ENCODE measurements at places on chromosomes 6 and 20.

DNA sequence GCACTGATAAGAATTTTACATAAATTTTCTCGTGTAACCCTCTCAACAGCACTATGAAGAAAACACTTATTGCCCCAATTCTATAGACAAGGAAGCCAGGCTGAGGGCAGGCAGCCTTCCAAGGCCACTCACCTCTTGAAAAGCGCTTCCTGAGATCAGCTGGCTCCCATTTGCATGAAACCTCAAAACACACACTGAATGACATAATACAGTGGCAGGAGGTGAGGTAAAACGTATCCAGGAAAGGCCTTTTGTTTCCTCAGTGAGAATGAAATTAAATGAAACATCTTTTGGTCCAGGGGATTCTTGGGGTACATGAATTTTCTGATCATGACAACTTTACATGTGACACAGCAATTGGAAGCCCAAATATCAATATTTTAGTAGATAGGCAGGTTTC lies 112.5 kb downstream of the WDR27 start:
- DNase-seq = no peak

GRCh38 chr6:107540465-107540857 lies 50.5 kb downstream of the SOBP start:
- DNase-seq = no peak

GRCh38 chr6:136772685-136773472 lies 19.4 kb downstream of the MAP3K5 start:
- no peak for DNase-seq

GRCh38 chr20:39036851-39037250 lies 74.7 kb downstream of the DHX35 start:
- no peak for DNase-seq

GRCh38 chr6:72619883-72620696 lies 1.8 kb upstream of the KCNQ5 start:
- no peak for DNase-seq

- DNase-seq = no peak
Measured at GRCh38 chr6:73802366-73802765, 106.4 kb downstream of the CD109 start.

GRCh38 chr20:24949756-24950127 lies 673 bp downstream of the CST7 start:
- no peak for DNase-seq

- no peak for DNase-seq
Measured at GRCh38 chr6:38354037-38354381, 285.7 kb downstream of the BTBD9 start.

DNA sequence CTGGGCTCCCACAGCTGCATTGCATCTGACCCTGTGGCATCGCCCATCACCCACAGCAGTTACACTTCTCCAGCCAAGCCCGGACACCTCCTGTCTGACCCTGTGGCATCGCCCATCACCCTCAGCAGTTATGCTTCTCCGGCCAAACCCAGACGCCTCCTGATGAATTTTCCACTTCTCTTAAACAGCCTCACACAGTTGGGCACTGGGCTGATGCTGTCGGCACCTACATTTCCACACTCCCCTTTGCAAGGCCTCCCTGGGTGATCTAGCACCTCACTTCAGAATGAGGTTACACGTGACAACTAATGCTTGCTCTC lies 175.2 kb upstream of the ARID1B start:
- no peak for DNase-seq

DNA sequence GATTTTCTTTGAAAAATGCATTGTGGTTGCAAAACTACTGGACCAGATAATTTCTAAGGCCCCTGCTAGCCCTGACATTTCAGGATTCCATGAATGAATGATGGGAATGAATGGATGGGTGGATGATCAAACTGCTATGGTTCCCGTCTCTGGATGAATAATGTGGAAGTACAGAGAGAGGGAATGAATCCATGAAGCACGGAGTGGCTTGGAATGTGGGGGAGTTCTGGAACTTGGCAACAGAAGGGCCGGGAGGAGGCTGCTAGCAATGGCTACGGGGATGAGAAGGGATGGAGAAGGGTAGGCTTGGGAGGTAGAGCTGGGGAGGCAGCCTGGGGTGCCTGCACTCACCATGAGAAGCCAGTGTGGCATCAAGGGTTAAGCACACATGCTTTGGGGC lies 84.8 kb downstream of the NCR2 start:
- DNase-seq = no peak

GRCh38 chr20:44532981-44533331 lies 11.1 kb upstream of the SERINC3 start:
- DNase-seq = peak; percentile 15

GRCh38 chr20:61366914-61367313 lies 114.9 kb downstream of the CDH4 start:
- no peak for DNase-seq

- DNase-seq = no peak
Measured at GRCh38 chr6:18324706-18325042, 60.3 kb upstream of the DEK start.

DNA sequence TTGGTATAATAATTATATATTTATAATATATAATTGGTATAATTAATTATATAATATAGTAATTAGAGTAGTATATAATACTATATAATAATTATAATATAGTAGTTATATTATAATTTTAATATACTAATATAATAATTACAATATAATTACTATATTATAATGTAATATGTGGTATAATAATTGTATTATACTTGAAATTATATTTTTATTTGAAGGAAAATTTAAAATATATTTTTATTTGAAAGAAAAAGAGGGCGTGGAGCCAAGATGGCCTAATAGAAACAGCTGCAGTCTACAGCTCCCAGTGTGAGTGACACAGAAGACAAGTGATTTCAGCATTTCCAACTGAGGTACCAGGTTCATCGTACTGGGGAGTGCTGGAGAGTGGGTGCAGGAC lies 365.9 kb downstream of the MMUT start:
- DNase-seq = no peak

DNA sequence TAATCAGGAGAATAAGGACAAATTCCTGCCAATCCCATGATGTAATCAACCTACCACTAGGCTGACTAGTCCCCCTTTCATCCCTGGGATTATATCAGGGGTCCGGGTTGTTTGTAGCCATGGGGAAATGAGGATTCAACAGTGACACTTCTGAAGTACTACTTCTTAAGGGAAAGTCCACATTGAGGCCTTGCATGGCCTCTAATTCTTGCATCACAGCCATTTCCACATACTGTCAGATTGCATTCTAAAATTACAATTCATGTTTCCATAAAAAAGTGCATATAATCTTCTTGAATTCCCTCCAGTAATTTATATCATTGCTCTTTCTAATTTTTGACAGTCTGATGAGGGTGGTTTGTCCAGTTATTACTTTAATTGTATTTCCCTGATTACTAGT lies 184.2 kb downstream of the PHF3 start:
- no peak for DNase-seq

- DNase-seq = no peak
Measured at GRCh38 chr6:112038268-112038667, 15.6 kb upstream of the CCN6 start.

DNA sequence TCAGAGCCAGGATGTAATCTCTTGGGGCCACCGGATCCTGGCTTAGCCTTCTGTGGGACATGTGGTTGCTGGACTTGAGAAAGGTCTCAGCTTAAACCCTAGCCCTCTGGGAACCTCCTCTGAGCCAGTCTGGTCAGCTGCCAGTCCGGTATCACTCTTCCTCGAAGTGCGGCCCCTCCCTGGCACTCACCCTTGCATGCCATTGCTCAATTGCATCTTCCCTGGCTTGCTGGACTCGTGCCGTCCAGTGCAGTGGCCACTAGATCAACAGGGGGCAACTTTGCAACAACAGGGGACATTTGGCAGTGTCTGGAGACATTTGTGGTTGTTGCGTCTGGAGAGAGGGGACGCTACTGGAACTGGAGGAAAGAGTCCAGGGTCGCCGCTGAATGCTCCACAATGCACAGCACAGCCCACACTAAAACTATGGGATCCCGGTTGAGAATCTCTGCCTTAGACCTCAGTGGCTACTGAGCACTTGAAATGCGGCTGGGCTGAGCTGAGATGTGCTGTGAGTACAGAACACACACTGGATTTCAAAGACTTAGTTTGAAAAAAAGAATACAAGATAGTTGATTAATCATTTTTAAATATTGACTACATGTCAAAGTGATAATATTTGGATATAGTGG lies 152.1 kb downstream of the TFAP2C start:
- peak; percentile 93 for DNase-seq

DNA sequence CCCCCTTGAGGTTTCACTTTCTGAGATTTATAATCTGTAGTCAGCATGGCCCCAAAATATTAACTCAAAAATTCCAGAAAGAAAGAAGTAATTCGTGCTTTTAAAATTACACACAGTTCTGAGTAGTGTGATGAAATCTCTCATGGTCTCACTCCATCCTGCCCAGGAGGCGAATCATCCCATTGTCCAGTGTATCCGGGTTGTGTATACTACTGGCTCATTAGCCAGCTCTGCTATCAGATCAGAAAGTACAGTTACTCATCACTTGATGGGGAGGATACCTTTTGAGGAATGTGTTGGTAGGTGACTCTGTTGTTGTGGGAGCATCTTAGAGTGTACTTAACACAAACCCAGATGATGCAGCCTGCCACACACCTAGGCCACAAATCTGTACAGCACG lies 65.2 kb downstream of the CDC5L start:
- peak; percentile 61 for DNase-seq

GRCh38 chr6:125952764-125953501 lies 3.6 kb upstream of the HINT3 start:
- peak; percentile 63 for DNase-seq

DNA sequence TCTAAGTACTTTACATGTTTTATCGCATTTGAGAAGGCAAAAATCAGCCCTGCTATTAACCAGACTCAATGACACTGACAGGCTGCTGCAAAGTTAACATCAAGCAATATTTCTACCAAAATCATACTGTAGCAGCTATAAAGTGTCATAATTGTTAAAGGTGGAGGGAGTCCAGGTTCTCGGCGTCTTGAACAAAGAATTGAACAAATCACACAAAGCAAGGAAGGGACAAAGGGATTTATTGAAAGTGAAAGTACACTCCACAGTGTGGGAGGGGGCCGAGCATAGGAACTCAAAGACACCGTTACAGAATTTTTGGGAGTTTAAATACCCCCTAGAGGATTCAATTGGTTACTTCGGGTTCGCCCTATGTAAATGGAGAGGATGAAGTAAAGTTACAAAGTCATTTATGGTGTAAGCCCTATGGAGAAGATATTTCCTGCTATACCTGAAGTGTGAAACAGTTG lies 12.9 kb upstream of the ZNF391 start:
- DNase-seq = peak; percentile 47
